Activated naive CD4-positive, alpha-beta T cell treated with anti-CD3 and anti-CD28 coated beads, Interleukin-2, amount 50 U/mL, for 72 hours (primary cell): ENCODE measurements at places on chromosomes 13 and 19. TPM values are rescaled to one million over a fixed set of nuclear protein-coding genes. Genes with fewer than 3 reads are reported as not detected.

GRCh38 chr19:1822210-1822609 lies 10.1 kb upstream of the ATP8B3 start:
- no peak for DNase-seq

DNA sequence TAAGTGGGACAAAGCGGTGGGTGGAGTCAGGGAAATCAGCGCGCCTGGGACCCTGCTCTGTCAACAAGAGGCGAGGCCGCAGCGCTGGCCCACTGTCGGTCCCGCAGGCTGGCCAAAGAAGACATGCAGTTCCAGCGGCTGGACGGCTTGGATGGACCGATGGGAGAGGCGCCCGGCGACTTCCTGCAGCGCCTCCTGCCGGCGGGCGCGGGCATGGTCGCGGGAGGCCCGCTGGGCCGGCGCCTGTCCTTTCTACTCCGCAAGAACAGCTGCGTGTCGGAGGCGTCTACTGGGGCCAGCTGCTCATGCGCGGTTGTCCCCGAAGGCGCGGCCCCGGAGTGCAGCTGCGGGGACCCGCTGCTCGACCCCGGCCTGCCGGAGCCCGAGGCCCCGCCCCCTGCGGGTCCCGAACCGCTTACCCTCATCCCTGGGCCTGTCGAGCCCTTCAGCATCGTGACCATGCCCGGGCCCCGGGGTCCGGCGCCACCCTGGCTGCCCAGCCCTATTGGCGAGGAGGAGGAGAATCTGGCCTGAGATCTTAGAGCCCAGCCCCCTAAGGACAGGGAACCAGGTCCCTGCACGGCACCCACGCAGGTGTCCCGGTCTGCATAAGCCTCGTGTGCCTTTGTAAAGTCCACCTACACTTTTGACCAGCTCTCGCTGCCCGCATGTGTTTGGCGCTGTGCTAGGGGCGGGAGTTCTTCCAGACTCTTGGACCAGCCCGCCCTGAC lies 6.1 kb downstream of the BEST2 start:
- peak; percentile 82 for DNase-seq

GRCh38 chr13:40558656-40559055 lies 107.8 kb downstream of the FOXO1 start:
- DNase-seq: no peak

DNA sequence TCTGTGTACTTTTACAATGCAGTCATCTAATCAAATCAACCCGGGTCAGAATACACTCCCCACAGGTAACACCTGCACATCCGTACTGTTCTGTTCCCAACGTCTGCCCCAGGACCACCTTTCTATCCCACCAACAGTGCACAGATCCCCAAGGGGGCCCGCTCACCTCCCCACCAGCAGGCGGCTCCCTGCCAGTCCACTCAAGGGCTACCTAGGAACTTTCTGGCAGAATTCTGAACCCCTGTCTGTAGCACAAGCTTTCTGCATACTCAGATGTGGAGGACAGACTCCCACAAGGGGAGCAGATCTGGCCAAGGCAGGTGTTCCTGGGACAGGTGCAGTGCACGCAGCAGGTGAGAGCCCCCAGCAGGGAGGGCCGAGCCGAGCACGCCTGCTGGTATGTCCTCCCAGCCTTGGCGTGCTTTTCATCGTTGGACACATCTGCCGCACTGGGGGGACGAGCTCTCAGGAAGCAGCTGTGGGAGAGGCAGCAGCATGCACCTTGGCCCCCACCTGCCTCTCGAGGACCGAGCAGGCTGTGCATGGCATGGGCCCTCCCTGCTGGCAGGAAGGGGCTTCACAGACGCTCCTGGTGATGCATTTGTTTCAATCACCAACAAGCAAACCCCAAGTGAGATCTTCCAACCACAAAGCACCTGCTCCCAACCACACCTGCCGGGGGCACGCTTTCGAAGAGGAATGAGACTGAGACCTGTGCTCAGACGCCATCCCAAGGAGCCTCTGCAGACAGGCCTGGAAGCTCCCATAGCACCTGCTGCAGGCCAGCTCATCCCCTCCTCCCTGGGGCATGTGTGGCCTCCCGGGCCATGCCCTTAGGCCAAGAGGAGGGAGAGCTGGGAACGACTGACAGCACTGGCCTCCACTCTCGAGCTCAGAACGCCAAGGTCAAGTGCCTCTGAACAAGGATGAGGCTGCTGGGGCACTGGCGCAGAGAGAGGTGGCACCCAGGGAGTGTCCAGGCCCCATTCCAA lies 35.9 kb downstream of the RAB20 start:
- no peak for DNase-seq

GRCh38 chr19:13825489-13826441 lies 30.5 kb downstream of the ZSWIM4 start:
- no peak for DNase-seq

- no peak for DNase-seq
Measured at GRCh38 chr19:35069696-35070095, 28.2 kb downstream of the HPN start.

Gene PGLYRP2
- 0.29 TPM for total RNA-seq

Gene KLK5
- not detected for total RNA-seq
